NCI-H510A treated with DMSO at 0.1 percent for 48 hours (cell line): ENCODE measurements at places on chromosomes 4 and X.

DNA sequence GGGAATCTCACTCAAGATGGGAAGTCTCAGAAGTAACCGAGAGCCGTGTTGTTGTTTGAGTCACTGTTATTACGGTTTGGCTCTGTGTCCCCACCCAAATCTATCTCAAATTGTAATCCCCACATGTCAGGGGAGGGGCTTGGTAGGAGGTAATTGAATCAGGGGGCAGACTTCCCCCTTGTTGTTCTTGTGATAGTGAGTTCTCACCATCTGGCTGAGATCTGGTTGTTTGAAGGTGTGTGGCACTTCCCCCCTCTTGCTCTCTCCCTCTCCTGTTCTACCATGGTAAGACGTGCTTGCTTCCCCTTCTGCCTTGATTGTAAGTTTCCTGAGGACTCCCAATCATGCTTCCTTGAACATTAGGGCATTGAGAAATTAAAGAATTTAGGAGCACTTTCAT is 37.0 kb downstream of the HAND2 start:
- no peak for DNase-seq

- DNase-seq: peak; percentile 42
Observed at GRCh38 chrX:47191331-47191730, 2.3 kb upstream of the UBA1 start.

GRCh38 chr4:142285222-142285583 is 560.9 kb downstream of the INPP4B start:
- no peak for DNase-seq

GRCh38 chr4:153243468-153243867 is 39.2 kb downstream of the TRIM2 start:
- no peak for DNase-seq

DNA sequence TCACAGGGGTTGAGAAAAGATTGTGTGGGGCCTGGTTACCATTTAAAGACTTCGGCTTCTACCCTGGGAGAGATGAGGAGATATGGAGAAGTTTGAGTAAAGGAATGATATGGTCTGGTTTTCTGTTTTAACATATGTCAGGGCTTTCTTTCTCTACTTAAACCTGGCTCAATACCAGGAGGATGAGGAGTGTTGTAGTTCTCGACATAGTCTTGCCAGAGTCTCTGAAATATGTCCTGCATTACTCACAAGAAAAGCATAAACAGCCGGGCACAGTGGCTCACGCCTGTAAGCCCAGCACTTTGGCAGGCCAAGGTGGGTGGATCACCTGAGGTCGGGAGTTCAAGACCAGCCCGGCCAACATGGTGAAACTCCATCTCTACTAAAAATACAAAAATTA is 16.4 kb upstream of the ACE2 start:
- no peak for DNase-seq

- DNase-seq: no peak
Observed at GRCh38 chrX:18666614-18667013, 5.3 kb downstream of the RS1 start.

DNA sequence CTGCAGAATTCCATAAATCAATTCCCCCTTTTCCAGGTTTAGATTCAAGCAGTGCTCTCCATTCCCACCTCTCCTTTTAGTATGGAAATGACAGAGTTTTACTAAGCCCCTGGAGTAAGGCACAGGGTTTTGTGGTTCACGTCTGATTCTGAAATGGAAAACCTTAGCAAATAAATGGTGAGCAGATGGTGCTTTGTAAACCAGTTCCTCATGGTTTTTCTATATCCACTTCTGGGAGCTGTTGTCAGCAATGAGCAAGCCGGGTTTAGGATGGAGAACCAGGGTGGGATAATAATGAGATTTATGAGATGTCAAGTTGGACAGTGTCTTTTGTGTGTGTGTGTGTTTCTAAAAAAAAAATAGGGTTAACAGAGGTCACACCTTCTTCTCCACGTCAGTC is 113.8 kb upstream of the RBPJ start:
- peak; percentile 32 for DNase-seq

DNA sequence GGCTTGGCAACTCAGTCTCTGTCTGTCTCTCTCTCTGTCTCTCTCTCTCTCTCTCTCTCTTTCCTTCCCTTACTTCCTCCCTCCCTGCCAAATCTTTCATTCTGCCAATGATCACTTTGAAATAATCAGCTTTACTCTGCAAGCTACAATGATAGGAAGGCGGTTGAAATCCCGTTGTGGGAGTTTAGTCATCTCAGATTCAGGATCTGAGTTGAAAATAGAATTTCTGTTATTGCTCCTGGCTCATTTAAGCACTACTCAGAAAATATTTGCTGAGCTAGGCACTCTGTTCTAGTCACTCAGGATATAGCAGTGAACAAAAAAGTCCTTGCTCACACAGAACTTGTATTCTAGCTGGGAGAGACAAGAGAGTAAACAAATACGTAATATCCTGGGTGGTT is 56.3 kb upstream of the DCTD start:
- DNase-seq: no peak

DNA sequence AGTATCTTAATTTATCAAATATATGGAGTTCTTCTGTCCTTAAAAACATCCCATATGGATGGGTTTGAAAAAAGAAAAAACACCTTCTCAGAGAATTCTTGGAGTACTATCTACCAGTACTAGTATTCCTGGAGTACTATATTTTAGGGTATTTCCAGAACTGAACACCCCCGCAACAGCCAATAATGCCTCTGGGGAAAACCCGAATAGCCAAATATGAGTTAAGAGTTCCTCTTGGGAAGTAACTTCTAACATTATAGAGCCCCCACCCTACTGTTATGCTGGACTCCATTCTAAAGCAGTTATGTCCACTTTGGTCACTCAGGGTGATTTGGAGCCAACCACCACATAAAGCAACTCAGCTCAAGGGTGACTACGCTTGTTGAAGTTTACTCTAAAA is 115.0 kb upstream of the RASGEF1B start:
- no peak for DNase-seq
